ENCODE measurements at places on chromosomes 2 and 18.

DNA sequence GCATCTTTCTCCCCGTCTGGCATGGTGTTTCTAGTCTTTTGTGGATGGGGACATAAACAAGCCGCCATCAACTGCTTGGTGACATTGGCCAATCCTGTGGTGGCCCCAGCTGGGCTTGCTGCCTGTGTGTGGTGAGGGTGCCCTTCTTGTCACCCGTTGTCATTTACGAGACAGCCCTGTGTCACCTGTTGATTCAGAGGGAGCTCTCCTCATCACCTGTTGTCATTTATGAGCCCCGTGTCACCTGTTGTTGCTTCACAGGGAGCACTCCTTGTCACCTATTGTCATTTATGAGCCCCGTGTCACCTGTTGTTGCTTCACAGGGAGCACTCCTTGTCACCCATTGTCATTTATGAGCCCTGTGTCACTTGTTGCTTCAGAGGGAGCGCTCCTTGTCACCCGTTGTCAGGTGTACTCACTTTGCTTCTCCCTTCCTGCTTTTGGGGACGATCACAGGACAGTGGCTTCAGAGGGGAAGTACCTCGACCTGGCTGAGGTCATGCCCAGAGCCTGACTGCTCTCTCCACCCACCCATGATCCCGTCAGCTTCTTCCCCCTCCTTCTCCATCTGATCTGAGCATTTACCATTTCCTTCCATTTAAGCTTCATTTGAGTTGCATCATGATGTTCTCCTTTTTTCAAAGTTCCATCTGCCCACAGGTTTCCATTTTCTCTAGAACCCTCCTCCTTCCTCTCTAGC, 29.1 kb downstream of the HPCAL1 start:
- peak; percentile 30 for DNase-seq

GRCh38 chr2:29518646-29519337, 402.6 kb downstream of the ALK start:
- no peak for DNase-seq

DNA sequence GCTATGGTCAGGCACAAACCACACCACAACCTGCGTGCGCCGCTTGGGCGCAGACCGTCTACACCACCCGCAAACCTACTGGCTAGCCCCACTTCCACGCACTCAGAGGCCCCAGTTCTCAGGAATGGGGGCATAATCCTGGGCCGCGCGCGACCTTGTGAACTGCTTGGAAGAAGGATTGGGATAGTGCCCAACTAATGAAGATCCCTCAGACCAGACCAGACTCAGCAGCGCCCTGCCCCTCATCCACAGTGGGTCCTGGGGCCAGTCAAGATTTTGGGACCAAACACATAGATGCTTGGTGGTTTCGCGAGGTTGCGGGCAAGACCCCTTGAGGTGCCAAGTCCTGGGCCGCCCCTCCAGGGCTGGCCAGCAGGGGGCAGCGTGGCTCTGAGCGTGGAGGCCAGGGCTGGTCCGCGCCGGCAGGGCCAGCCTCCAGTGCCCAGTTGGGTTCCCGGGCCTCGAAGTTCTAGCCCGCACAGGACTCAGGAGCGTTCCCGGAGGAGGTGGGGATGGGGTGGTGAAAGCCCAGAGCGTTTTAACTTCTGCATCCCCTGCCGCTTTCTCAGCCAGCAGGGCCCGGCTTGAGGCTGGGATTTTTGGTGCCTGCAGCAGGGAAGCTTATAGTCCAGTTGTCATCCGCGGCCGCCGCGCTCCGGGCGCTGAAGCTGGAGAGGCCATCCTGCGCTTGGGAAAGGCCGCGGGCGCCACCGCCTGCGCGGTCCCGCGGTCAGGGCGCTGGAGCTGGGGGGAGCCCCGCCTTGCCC, 8.3 kb downstream of the OSR1 start:
- peak; percentile 26 for DNase-seq

DNA sequence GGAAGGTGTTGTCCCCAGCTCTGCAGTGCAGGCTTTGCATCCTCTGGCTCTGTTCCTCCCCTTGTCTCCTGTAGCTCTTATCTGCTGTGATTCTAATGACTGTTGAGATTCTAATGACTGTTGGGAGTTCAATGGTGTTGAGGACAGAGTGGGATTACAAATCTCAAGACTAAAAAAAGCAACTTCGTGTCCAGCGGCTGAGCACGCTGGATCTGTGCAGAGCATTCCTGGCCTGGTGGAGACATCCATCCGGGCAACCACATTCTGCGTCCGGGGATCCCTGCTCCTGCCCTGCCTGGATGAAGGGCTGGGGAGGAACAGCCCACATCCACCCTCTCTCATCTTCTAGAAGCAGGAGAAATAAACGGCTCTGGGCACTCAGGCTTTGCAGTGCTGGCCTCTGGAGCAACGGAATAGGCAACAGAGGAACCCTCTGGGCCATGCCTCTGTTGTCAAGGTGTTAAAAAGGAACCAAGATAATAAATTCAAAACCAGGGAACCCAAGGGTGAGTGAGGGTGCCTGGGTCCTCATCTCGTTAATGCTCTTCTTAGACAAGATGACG, 106.7 kb upstream of the ASB18 start:
- DNase-seq, result no peak

DNA sequence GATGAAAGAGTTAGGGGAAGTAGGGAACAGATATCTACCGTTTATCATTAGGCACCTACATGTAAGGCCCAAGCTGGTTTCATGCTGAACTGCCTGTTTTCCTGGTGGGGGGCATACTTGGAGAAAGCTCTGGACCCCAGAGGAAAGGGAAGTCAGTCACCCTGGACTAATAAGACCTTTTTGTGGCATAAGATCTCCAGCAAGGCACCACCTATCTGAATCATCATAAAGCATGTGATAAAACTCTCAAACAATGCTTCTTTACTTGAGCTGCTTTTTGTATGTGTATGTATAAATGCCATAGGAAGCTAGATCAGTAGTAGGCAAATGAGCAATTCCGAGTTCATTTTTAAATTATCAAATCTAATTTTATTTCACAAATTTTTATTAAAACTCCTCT, 104.8 kb downstream of the TANC1 start:
- DNase-seq, result no peak

GRCh38 chr2:125959047-125959446, 696.9 kb upstream of the GYPC start:
- DNase-seq, result no peak

DNA sequence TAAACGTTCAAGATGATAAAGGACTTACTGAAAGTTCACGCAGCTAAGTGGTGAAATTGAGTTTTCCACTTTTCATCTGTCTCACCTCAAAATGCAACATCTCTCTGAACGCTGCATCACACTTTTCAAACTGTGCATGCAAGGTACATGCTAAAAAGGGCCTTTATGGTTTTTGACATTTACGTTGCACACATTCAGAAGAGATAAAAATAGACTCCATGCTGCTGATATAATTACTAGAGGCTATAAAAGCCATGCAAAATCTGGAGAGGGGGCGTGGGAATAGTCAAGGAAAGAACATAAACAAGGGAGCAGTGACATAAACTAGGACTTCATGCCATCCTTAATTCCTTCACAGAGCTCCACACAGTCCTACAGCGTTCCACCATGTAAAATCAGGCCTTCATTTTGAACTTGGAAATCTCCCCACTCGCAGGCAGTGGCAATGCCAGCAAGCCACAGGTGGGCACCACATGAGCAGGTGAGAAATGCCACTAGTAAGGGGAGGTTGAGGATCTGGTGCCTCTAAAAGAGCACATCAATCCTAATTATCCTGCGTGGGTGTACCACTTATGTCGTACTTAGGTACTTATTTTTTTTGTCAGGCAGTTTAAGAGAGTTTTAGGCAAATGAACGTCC, 71.4 kb downstream of the ZEB2 start:
- DNase-seq, result no peak

DNA sequence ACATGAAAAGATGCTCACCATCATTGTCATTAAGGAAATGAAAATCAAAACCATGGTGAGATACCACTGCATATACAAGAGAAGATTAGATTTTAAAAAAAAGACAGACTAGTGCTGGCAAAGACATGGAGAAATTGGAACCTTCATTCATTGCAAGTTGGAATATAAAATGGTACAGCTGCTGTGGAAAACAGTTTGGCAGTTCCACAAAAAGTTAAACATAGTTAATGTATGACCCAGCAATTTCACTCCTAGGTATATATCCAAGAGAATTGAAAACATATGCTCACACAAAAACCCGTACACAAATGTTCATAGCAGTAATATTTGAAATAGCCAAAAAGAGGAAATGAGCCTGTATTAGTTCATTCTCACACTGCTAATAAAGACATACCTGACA, 33.7 kb upstream of the MBOAT2 start:
- DNase-seq, result no peak

- DNase-seq, result no peak
Measured at GRCh38 chr2:173431191-173431590, 76.5 kb downstream of the CDCA7 start.

- no peak for DNase-seq
Measured at GRCh38 chr2:75528221-75528977, 32.3 kb downstream of the EVA1A start.

DNA sequence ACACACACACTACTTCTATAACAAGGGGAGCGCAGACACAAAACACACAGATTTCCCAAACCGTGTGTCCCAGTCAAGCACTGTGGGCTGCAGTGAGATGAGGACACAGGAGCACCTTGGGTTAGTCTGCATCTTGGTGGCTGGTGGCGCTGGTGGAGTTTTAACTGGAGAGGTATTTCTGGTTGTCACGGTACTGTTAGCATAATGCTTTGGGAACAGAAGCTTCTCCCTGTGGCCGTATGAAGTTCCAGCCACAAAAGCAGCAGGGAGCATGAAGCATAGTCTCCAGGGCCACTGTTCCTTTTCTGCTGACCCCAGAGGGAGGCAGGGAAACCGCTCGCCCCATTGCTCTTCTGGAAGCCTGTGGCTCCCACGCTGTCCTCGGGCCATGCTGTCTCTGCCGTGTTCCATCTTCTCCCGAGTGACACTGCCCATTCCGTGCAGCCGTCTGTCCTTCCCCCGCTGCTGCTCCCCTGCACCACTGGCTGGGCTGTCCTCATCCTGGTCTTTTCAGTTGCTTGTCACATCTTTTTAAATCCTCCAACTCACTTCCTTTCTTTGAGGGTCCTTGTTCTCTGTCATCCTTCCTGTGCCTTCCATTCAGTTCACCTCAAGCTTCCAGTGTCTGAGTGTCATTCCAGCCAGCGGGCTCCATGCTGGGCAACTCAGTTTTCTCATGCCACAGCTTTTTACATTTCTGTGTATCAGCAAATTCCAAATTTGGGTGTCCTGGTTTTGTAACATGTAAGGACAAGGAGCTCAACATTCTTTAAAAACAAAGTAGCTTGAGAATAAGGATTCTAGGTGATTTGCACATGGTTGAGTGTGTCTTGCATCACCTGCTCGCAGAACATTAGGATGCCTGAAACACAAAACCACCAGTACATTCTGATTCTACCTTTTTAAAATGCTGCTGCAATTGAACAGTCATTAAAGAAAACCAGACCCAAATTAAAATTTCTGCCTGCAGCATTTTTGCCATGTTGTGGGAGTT, 125.0 kb downstream of the MTCL1 start:
- no peak for DNase-seq

GRCh38 chr2:190887089-190887488, 6.5 kb downstream of the GLS start:
- peak; percentile 8 for DNase-seq

DNA sequence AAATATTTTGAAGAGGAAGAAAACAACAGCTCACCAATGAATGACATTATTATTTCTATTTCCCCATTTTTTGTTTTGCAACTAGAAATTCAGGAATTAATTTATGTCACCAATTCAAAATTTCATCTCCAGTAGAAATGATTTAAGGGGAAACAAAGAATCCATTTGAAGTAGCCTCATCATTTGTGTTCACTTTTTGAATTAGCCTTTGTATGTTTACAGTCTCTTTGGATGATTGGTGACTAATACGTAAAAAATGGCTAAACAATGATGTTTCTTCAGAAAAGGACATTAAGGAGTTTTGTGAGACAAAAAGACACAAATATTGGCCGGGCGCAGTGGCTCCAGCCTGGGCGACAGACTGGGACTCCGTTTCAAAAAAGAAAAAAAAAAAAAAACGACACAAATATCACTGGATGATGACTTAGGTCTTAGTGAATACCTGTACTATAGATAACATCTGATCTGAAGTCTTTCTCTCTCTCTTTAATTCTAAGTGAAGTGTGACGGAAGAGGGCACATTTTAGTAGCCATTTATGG, 313.2 kb downstream of the PIK3C3 start:
- no peak for DNase-seq

DNA sequence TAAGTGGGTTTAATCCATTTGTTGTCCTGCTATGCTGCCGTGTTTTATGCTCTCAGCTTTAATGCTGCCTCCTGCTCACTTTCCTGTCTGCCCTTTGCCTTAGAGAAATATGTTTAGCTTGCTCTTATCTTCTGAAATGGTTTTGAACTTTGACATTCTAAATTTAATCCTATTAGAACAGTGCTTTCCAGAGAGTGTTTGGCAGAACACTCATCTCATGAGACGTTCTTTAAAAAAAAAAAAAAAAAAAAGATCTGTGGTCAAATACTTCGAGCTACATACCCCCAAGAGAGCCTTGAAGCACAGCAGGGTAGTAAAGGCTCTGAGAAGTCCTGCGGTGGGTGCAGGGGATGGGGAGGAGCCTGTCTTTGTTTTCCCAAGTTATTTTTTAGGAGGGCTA, 161.3 kb downstream of the SPP2 start:
- DNase-seq, result no peak

DNA sequence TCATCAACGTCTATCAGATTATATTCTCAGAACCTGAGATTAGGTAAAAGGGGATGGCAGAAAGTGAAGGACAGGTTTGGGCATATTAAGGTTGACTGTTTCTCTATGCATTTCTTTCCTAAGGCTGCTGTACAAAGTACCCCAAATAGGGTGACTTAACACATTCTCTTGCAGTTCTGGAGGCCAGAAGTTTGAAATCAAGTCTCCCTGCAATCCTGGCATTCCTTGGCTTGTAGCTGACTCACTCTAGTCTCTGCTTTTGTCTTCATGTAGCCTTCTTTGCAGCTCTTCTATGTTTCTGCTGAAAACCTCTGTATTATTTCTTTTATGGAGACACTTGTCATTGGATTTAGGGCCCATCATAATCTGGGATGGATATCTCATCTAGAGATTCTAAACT, 364.3 kb downstream of the PLCL1 start:
- DNase-seq, result no peak

DNA sequence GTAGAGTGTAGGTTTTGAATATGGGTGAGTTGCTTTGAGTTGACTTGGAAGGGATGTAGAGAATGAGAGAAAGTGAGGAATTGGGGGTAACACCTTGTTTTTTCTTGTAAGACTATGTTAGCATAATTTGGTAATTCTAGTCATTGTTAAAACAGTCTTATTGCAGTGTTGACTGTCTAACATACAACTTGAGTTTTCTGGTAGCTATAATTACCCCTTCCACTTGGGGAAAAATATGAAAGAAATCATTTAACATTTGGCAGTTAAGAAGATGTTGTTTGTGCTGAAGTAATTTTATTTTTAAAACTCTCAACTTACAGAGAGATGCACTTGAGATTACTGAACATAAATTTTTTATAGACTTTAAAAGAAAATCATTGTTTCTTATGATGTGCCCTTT, 108.2 kb downstream of the COMMD1 start:
- no peak for DNase-seq

GRCh38 chr2:65630643-65631042, 198.2 kb upstream of the SPRED2 start:
- no peak for DNase-seq

GRCh38 chr2:124753842-124754241, 728.8 kb downstream of the CNTNAP5 start:
- DNase-seq, result no peak
